Sciatic nerve (tissue), 2 donors: ENCODE measurements at places on chromosomes 11 and 22. TPM values are rescaled to one million over a fixed set of nuclear protein-coding genes. Genes with fewer than 3 reads are reported as not detected.
A peak's percentile ranks its signal among the peaks of the same experiment; 100 is the strongest.

GRCh38 chr11:79314906-79315689, 125.7 kb downstream of the TENM4 start:
- DNase-seq: no peak

The ATXN10 gene
- total RNA-seq: 130 TPM

DNA sequence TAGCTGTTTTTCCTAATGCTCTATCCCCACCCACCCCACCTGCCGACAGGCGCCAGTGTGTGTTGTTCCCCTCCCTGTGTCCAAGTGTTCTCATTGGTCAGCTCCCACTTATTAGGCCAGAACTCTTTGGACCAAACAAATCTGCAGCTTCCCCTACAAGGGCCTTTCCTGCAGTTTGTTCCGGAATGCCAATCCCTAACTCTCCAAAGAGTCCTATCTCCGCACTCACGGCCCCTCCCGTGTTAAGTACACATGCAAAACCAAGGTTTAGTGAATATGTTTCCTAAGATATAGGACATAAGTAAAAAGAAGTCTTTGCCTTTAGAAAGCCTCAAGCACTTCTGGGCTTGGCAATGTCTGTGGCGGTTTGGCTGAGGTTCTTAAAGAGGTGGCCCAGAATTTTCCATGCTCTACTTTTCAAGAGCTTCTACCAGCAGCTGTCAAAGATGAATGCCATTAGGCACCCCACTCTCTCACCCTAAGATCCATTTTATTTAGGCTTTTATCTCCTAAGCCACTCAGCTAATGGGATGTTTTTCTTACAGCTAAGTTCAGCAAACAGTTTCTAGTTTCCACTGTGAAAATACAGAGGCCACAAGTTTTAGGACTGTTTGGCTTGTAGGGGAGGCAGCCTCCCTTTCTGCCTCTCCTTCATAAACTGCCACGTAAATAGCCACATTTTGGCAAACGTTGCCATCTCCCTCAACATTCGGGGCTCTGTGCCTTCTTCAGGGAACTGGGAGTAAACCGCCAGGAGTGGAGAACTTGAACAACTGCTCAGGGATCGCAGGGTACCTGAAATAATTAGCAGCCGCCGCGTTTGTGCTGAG, 1.6 kb downstream of the CD59 start:
- DNase-seq: peak; percentile 61

- no peak for DNase-seq
Measured at GRCh38 chr22:45162531-45162930, 1.2 kb upstream of the NUP50 start.

- no peak for DNase-seq
Measured at GRCh38 chr11:76674517-76675400, 4.2 kb upstream of the LRRC32 start.

DNA sequence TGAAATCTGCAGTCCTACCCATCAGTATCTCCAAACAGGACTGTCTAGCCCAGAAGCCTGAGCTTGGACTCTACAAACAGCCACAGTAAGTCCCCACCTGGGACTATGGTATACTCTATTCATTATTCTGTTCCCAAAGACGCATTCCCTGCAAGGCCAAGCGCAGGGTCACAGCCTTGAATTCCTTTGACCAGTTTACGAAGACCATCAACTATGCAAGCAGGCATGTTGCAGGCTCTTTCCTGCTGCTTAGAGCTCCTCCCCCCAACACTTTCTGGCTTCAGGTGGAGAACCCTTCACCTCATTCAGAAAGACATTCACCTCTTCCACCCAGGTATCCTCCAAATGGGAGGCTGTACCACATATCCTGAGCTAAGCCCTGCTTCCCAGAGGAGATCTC, 62.5 kb downstream of the TIMP3 start:
- DNase-seq: no peak

GRCh38 chr11:118401880-118402590, 629 bp downstream of the ATP5MG start:
- DNase-seq: no peak

DNA sequence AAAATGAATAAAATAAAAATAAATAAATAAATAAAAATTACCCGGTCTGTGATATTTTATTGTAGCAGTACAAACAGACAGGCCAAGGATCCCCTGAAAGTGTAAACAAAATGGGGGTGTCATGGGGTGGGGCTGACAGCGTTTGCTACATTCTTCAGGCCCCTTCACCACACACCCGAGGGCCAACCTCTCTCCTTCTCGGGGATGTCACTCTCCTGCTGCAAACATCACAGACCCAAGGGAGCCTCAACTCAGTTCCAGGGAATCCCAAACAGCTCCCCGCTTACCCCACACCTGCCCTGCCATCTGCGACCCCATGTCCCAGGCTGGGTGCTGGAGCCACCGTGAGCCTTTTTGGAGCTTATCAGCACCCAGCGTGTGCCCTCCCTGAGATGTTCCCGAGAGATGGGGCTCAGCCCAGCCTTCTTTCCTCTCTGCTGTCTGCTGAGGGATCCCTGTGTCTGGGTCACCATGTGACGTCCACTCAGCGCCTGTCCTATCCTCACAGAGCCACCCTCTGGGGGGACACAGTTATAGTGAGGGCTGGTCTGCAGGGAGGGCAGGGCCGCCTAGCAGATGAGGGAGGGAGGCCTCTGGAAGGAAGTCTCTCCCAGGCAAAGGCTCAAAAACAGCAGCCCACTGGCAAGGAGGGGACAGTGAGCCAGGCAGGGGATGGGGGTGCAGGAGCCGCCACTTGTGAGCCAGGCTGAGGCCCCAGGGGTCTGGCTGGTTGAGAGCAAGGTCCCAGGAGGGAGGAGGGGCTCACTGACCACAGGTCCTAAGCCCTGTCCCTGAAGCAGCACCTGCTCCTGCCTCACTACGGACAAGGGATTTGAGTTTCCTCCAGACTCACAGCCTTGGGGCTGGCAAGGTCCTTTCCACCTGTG, 1041.6 kb downstream of the BRD1 start:
- no peak for DNase-seq

- no peak for DNase-seq
Measured at GRCh38 chr22:27780161-27780575, 21.4 kb downstream of the MN1 start.

DNA sequence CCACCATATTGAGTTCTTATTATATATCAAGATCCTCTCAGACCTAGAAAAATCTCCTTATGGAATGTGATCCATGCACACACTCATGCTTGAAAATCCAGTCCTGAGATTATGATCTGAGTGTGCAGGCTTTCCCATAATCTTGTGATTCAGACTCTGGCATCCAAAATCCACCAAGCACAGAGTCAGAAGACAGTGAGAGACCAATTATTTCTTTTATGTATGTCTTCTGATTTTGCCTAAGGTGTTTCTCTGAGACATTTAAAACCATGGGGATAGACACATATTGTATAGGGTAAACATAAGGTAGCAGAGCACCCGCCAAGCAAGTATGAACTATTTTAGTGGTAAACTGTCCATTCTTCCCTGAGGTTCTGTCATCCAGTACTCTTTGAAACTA, 52.0 kb upstream of the MMP13 start:
- DNase-seq: no peak

The GAL3ST3 gene
- total RNA-seq: not detected

The YPEL4 gene
- total RNA-seq: 2.1 TPM

DNA sequence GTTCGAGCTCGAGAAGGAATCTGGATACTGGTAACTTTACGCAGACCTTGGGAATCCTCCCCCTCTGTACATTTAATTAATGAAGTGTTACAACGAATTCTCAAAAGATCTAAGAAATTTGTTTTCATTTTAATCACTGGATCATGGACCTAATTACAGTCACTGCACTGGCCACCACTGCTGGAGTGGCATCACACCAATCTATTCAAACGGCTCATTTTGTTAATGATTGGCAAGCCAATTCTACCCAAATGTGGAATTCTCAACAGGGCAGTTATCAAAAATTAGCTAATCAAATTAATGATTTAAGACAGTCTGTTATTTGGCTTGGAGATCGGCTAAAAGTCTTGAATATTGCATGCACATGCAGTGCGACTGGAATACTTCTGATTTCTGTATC, 30.1 kb upstream of the ALDH3B2 start:
- DNase-seq: no peak
